ENCODE measurements at places on chromosomes 7 and 10.

GRCh38 chr10:25631471-25631870, 302.6 kb upstream of the MYO3A start:
- no peak for DNase-seq

GRCh38 chr7:76395965-76396726, 13.4 kb downstream of the SSC4D start:
- DNase-seq, result no peak

DNA sequence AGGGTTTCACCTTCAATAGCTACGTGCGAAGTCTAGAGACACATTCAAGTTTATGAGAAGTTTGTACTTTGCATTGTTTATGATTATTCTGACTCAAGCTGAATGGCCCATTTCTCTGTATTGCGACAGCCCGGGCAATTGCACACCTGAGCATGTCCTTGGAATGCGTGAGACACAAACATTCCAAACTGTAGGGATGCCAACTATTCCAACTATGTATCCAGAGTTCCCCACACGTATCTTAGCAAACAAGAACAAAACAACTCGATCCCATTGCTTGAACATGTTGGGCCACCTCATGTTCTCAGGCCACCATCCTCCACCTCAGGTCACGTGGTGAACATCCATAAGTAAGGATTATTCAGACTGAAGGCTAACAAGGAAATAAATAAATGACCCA, 51.4 kb upstream of the EGFR start:
- DNase-seq, result no peak

GRCh38 chr7:155863721-155864151, 51.5 kb upstream of the SHH start:
- DNase-seq, result no peak

- DNase-seq, result no peak
Measured at GRCh38 chr7:74294191-74294998, 5.2 kb downstream of the CLIP2 start.

DNA sequence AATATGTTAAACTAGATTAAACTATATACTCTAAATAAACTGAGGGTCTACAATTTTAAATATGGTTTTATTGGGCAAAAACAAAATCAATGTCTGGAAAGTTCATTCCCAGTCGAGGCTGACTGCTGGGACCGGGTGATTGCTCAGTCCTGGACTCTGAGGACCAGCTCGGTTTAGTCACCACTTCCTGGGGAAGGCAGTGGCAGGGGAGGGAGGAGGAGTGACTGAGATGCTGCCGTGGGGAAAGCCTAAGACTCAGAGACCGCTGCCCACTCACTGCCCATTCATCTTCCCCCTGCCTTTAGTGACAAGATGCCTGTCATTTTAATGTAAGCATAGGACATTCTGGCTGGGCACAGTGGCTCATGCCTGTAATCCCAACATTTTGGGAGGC, 29.0 kb downstream of the ATOH7 start:
- no peak for DNase-seq

- DNase-seq, result no peak
Measured at GRCh38 chr10:124725171-124725631, 19.0 kb downstream of the FAM53B start.

- DNase-seq, result no peak
Measured at GRCh38 chr7:132002343-132002968, 446.0 kb upstream of the PODXL start.

DNA sequence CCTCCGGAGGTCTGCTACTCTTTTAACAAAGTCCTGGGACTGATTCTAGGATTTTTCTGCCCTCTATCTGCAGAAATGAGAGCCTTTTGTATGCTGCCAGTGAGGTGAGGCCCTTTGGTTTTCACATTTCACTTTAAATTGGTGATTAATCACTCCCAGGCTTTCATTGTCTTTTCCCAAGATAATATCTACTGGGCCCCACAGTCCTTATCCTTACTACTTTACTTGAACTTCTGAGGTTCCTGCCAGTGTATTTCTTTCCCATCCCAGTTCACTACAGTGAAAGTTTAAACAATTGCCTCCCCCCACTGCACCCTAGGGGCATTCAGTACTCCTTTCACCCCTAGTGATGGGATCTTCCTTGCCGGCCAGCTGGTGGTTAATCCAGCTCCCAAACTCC, 127.4 kb upstream of the INHBA start:
- DNase-seq, result no peak

GRCh38 chr7:31099451-31100444, 47.6 kb downstream of the ADCYAP1R1 start:
- no peak for DNase-seq

DNA sequence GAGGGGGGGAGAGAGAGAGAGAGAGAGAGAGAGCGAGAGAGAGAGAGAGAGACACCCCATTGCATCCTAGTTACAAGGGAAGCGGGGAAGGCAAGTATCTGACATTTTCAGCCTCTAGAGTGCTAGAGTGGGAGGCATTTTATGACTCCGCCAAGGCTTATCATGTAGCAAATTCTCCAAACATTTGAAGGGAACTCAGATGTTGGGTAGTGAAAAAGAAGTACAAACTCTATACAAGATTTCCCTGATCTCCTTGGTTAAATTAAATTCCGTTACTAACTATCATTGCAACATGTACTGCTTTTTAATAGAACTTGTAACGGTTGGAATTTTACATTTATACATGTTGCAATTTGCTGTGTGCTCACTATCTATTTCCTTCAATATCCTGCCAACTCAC, 83.4 kb upstream of the FAM3C start:
- no peak for DNase-seq

DNA sequence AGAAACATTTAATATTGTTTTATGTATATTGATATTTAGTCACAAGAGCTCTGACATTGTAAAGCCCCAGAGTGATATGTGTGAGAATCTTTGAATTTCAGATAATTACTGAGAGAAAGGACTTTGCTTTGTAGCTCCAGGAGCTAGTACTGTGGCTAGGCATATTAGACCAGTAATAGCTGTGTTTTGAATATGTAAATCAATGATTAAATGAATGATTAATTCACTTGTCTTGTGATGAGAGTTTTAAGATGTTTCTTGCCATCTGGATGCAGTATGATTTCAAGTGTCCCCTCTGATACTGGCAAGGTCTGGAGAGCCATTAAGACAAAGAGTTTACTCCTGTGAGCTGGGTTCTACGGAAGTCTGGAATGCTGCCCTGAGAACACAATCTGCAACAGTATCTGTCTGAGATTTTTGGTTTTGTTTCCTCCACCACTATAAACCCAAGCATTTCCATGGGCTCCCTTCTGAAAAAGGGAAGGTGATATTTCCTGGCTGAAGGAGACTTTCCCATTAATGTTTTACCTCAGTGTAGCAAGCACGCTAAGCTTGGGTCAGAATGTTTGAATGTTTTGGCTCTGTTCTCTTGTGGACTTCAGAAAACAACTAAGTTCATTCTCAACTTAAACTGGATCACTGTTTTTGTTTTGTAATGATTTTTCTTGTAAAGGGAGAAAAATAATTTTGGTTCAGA, 61.3 kb upstream of the BICC1 start:
- no peak for DNase-seq

DNA sequence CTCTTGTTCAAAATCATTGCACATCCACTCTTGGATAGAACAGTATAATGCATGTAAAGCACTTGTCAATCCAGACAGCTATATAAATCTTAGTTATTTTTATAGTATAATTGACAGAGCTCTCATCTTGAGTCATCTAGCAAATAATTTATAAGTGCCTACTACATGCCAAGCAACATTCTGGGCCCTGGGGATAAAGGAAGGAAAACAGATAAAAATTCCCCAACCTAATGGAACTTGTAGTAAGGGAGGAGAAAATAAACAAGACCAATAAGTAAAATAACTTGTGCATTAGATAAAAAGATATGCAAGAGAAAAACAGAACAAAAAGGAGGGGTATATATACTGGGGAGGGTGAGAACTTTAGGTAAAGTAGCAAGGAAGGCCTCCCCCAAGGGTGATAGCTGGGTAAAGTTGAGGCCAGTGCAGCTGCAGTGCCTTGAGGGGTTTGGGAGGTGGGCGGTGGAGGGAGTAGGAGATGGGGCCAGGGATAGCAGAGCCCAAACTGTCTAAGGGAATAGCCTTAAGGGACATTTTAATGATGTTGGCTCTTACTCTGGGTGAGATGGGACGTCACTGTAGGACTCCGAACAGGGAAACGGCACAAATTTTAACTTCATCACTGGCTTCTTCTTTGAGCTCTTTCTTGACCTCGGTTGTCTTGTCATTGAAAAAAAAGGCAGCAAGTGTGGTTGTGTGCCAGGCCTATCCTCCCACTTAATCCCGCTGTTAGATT, 79.3 kb upstream of the SEC61G start:
- no peak for DNase-seq

DNA sequence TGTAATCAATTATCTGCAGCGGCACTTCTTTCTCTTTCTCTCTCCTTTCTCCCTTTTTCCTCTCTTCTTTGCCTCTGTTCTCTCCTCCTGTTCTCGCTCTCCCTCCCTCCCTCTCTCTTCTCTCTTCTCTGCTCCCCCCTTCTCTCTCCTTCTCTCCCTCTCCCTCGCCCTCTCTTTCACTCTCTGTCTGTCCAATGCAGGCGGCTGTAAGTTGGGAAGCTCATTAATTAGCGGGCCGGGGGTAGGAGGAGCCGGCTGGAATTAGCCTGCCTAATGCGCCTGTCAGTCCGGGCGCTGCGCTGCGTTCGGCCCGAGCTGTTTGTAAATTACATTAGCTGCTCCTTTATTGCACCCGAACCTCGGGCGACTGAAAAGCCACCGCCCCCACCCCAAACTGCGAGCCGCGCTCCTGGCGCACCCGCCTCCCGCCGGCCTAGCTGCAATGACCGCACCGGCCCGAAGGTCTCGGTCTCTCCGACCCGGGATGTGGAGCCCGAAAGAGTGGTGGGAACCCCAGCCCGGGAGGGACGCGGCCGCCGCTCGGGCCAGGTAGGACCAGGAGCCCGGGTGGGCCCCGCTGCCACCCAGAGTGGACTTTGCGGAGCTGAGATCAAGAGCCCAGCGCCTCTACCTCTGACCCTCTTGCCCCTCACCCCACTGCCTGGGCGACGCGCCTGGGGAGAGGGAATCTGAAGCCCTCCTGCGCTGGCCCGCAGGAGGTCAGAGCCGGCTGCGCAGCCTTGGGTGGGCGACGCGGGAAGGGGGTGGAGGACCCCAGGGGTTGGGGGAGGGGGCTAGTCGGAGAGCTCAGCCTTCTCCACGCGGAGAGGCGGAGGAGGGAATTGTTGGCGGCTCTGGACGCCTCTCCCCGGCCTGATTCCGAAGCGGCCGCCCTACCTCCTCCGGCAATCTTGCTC, at the start of gene LBX1:
TSS of gene LBX1 (minus strand) at position 198 of the 917 bp plus-strand sequence. CDS start 648 bp downstream, outside the sequence.
- no peak for DNase-seq

- DNase-seq, result no peak
Measured at GRCh38 chr10:119754936-119755335, 29.1 kb downstream of the INPP5F start.

GRCh38 chr10:124354411-124355382, 64.0 kb downstream of the OAT start:
- peak; percentile 16 for DNase-seq

DNA sequence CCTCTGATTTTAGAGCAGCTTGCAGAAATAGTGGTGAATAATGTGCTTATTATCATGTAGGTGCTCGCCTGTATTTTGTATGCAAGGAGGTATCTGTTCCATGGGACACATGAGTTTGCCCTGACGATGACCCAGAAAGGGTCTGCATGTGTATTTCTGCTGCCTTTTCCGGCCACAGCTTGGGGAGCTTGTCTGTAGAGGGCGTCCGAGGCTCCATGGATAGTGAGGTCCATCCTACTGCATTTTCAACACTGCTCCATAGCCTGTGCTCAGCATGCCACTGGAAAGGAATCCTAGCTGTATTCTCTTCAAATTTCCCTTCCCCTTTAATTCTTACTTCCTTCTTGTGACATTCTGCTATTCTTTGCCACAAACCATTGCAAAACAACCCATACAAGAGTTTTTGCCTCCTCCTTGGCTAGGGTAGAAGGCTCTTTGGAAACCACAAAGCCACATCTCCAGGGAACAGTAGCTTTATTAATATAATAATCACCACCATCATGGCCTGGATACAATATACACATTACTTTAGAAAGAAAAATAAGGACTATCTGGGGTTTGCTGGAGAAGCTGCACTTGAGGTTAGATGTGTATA, 127.7 kb downstream of the DYNC1I1 start:
- no peak for DNase-seq

DNA sequence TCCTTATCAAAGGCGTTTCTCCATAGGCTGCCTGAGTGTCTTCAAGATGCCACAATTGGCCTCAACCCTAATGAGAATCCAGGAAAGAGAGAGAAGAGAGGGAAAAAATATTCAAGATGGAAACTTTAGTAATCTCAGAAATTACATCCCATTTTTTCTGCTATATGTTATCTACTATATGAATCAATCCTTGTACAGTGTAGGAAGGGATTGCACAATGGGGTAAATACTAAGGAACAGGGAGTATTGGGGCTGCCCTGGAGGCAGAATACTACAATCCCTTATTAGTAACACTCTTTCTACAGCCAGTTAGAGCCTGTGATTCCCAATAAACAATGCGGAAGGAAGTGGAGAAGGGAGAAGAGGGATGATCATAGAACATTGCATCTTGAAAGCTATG, 27.9 kb downstream of the TFPI2 start:
- no peak for DNase-seq

GRCh38 chr7:74583630-74584029, 73.9 kb upstream of the GTF2I start:
- no peak for DNase-seq

- DNase-seq, result no peak
Measured at GRCh38 chr10:28468707-28469483, 64.0 kb upstream of the WAC start.

GRCh38 chr10:5811387-5811821, 1.8 kb downstream of the GDI2 start:
- DNase-seq, result no peak

- no peak for DNase-seq
Measured at GRCh38 chr10:87775766-87776165, 42.3 kb downstream of the ATAD1 start.

DNA sequence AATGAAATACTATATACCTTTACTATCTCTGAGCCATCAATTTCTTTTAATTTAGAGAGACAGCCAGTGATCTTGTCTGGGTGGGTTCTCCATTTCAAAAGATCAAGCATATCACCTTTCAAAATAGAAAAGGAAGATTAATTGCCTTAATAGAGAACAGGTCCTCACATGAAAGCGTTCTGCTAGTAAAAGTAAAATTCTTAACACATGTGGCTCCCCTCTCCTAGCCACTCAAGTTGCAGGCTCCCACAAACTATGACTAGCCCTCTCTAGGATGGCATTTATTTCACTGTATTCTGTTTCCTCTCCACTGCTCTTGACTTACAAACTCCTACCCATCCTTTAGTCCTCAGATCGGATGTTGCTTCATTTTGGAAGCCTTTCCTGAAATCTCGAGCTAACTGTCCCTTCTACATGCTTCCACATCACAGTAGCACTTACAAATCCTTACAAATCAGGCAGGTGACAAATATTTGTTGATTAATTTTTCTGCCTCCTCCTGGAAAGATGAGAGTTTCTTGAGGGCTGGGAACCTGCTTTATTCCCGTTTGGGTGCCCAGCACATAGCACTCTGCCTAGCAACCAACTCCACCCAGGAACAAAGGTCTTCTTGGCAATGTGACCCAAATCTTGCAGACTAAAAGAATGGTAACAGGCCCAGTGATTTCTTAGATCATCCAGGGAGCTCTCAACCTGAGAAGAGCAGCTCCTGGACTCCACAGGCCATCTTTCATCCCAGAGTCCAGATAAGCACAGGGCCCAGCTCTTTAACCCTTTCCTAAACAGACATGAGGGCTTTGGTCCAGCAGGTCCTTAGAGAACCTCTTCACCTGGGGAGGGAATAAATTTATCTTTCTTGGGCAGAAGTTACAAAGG, 310.4 kb upstream of the IMMP2L start:
- no peak for DNase-seq

Measured in stimulated activated CD4-positive, alpha-beta T cell treated with anti-CD3 and anti-CD28 coated beads, Interleukin-15, amount 100 ng/mL, for 48 hours (primary cell).